ENCODE measurements at places on chromosomes 3 and 15.

DNA sequence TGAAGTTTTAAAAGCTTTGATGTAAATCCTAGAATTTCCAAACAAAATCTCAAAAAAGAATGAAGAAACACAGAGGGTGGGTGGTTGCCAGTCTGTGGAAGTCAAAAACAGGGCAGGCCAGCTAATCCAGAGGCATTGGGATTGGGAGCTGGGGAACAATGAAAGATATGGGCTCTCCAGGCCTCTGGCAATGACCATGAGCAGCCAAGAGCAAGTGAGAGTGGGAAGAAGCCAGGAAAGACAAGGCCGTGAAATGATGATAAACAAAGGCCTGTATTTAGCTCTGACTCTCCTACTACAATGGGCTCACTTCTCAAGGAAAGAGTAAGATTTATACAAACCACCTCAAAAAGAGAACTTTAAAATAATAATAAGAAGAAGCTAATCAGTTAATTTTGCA, 248.5 kb downstream of the ZMAT3 start:
- no peak for DNase-seq

- no peak for DNase-seq
Measured at GRCh38 chr15:69359722-69360121, 54.4 kb upstream of the KIF23 start.

GRCh38 chr3:57179580-57180410, 14.6 kb upstream of the IL17RD start:
- no peak for DNase-seq

- no peak for DNase-seq
Measured at GRCh38 chr3:126180477-126181397, at the start of gene ALDH1L1. Gene ALDH1L1, minus strand, starts transcription at chr3:126180586. Its CDS starts 19,607 bp downstream, at chr3:126160979.

DNA sequence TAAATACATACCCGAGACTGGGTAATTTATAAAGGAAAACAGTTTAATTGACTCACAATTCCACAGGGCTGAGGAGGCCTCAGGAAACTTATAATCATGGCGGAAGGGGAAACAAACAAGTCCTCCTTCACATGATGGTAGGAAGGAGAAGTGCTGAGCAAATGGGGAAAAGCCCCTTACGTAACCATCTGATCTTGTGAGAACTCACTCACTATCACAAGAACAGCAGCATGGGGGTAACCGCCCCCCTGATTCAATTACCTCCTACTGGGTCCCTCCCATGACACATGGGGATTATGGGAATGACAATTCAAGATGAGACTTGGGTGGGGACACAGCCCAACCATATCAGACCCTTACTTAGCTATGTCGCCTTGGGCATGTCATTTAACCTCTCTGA, 27.7 kb downstream of the SCG3 start:
- DNase-seq = no peak

DNA sequence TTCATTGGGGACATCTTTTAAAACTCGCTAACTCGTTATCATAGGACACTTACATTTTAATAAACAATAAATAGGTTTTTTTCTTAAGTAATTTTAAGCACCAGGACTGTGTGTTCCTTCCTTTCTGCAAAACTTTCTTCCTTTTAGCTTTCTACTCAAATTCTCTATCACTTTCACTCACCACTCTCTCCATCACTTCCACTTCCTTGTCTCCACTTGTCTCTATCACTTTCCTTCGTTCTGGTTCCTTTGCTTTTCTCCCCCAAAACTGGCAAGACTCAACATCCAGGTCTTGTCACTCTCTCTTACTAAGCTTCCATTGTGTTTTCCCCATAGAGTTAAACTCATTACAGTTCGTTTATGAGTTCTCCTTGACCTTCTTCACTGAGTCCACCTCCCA, 99.0 kb downstream of the ZPLD1 start:
- DNase-seq = no peak

GRCh38 chr3:49026536-49026935, 2.7 kb downstream of the IMPDH2 start:
- no peak for DNase-seq

- DNase-seq = no peak
Measured at GRCh38 chr3:52227117-52227516, 1.7 kb upstream of the TLR9 start.

- no peak for DNase-seq
Measured at GRCh38 chr15:101286471-101287114, 8.5 kb downstream of the SNRPA1 start.

DNA sequence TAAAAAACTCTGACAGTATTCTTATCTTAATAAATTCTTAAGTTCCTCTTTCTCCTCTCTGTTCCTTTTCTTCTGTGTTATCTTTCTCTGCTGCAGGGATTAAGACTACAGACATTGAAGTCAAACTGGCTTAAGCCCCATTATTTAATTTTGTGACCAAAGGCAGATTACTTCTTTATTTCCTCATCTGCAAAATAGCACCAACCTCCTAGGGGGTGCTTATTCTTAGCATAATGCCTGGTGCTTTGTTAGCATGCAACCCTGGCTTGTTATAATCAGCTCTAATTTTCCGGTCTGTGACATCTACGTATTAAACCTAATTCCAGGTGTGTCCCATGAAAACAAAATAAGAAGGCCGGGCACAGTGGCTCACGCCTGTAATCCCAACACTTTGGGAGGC, 23.8 kb downstream of the SEMA6D start:
- DNase-seq = no peak

- DNase-seq = no peak
Measured at GRCh38 chr15:94196531-94196930, 34.8 kb upstream of the MCTP2 start.

DNA sequence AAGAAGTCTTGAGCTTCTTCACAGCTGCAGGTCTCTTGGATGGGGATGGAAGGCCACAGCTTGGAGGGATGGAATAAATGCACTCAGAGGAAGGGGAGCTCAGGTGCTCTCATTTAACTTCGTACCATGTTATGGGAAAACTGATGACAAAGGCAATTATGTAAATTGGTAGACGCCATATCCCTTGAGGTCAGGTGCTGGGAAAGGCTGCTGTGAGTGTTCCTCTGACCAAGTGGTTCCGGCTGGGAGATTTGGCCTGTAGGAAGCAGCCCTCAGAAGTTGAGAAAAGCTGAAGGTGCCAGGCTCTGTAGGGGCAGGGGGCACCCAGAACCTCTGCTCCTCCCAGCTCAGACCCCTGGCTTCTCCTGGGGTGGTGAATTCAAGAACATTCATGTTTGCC, 47.1 kb downstream of the FAH start:
- DNase-seq = no peak

All from stimulated activated CD4-positive, alpha-beta T cell treated with anti-CD3 and anti-CD28 coated beads, Interleukin-1b, Interleukin-23, amount 100 ng/mL, for 1 hour (primary cell).